ENCODE measurements at places on chromosomes 6 and 20.
A peak's percentile ranks its signal among the peaks of the same experiment; 100 is the strongest.

DNA sequence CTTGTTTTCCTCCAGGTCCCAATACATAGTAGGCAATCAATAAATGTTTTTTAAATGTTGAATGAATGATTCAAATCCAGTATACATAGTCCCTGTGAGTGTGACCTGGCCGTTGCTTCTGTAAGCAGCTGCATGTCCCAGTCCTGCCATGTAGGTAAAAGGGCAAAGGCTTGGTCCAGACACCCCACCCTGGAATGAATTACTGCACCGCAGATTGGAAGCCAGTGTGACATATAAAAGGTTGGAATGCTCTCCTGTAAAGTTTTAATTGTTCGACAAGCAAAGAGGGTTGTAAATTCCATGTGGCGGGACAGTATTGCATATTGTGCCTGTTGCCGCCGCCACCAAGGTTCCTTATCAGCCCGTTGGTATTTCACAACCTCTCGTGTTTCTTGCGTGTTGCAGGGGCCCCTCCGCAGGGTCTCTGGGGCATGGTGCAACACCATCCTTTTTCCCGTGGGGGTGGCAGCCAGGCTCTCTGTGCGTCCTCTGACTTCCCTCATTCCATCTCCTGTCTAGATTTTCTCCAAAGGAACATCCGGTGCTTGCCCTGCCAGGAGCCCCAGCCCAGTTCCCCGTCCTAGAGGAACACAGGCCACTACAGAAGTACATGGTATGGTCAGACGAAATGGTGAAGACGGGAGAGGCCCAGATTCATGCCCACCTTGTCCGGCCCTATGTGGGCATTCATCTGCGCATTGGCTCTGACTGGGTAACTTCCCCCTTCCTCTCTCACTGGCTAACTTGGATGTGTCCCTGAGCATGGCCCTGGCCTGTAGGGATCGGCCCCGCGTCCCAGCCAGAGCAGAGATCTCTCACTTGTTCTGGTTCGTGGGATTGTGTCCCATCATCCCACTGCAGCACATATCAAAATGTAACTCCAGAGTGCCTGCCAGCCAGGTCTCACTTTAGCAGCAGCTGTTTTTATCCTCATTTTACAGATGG lies 20.3 kb downstream of the POFUT1 start:
- no peak for ATAC-seq

GRCh38 chr20:48129345-48129942 lies 344.2 kb upstream of the SULF2 start:
- no peak for ATAC-seq

- ATAC-seq = peak; percentile 5
Measured at GRCh38 chr6:137867685-137868509, 838 bp downstream of the TNFAIP3 start.

DNA sequence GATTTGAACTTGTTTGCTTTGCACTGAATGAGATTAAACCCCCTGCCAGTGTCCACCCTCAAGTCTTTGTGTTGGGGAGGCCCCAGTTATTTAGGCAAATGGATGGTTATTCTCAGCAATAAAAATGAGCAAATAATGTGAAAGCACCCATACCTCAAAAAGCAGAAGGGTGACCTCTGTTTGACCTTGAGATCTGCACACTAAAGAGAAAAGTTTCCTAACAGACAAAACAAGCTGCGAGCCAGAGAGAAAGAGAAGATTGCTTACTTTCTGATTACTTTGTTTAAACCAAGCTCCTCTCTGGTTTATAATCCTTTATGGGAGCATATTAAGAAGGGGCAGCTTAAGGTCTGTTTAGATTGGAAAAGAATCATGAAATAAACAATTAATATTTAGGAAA lies 30.4 kb upstream of the TRERF1 start:
- ATAC-seq = no peak

GRCh38 chr20:2301164-2301622 lies 5.4 kb downstream of the TGM3 start:
- ATAC-seq = peak; percentile 15

- ATAC-seq = no peak
Measured at GRCh38 chr6:150271501-150272263, 97.1 kb upstream of the IYD start.

DNA sequence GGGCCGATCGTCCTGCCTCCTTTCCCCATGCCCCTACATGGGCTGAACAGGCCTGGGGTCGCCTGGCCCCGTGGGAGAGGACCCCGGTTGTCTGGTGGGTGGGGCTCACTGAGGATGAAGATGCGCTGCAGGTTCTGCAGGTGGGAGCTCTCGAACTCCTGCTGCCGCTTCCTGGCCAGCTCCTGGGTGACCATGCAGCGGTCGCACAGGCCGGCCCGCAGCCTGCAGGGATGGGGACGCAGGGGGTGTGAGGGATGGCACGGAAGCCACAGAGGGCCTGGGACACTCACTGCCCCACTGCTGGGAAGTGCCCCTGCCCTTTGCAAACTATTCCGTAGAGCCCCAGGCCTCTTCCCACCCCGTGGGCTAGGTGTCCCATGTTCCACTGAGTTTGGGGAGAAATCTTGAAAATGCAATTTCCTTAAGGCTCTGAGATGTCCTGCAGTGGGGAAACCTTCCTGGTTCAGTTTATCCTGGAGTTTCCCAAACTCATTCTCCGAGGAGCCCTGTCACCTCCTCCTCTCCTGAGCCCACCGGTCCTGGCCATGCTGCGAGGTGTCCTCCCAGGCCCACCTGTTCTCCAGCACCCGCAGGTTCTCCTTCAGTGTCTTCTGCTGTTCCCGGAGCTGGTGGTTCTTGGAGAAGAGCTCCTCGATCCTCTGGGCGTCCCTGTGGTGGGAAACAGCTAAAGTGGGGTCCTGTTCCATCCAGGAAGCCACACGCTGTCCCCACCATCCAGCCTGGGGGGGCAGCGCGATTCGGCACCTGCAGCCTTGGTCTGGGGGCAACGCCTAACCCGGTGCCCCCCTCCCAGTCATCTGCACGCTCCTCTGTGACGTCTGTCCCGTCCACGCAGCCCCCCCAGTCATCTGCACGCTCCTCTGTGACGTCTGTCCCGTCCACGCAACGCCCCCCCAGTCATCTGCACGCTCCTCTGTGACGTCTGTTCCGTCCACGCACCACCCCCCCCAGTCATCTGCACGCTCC lies 9.9 kb upstream of the CABLES2 start:
- no peak for ATAC-seq

DNA sequence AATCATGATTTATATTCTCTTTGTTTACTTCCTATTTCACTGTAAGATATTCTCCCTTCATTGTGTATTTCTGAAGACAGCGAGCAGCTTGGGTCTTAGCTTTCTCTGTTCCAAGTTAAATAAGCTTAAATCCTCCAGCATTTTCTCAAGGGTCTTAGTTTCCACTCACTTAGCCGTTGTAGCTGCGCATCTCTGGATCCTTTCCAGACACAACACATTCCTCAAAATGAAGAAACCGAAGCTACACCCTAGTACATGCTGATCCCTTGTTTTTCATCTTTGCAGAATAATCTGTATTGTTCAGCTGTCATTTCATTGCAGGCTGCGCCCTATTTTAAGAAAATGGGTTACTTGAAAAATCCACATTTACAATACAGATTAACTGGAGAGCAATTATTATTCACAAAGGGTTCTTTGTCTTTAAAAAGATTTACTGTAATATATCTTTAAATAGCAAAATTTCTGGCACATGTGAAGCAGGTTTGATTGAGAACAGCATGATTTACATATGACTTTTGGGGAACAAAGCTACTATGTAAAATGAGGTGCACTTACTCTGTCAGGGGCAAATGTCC lies 375.8 kb downstream of the QKI start:
- peak; percentile 53 for ATAC-seq

DNA sequence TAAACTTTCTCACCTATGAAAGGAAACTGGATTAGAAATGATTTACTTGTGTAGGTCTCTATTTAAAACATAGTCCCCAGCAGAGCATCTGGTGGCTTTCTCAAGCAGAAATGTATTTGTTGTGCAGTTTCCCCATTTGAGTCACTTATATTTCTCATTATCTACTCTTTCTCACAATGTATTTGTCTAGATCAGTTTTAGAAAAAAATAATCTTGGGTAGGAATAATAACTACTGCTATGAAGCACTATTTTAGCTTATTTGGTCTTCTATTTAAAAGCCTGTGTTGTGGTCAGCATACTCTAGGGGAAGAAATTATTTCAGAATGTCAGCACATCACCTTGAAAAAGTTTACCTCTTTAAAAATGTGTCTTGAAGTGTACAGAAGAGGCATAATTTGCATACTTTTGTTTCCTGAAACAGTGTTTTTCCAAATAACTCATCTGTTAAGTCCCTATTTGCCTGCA lies 60.9 kb upstream of the PRL start:
- no peak for ATAC-seq

DNA sequence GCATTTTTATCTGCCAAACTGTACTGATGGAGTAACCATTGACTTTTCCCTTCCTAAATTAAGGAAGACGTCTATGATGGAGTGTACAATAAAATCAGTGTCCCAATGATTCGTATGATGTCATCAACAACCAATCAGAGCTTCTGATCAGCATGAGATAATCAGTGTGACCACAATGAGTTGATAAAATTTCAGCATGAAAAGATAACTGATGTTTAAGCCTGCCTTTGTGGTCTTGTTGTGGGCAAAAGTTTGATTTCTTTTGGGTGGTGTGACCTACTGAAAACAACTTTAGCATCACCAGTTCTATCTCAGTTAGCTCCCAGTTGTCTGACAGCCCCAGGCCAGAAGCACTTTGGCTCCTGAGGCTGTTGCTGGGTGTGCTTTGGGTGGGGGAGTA lies 3.3 kb downstream of the PCIF1 start:
- no peak for ATAC-seq

DNA sequence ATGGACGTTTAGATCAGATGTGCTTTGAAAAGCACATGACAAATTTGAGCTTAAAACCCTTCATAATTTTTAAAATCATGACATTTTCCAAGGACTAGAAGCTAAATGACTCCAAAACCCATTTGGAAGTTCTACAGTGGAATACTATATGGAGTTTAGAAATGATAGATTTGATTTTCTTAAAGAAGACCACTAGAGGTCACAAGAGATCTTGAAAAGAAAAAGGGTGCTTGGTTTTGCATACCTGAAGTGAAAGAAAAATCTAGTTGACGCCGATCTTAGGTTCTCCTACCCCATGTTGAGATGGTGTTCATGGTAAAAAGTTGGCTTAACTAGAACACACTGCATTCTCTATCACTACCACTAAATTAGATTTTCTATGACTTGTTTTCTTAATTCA lies 31.5 kb downstream of the CFAP61 start:
- peak; percentile 37 for ATAC-seq

- ATAC-seq = no peak
Measured at GRCh38 chr6:105300090-105300489, 102.8 kb downstream of the PREP start.

DNA sequence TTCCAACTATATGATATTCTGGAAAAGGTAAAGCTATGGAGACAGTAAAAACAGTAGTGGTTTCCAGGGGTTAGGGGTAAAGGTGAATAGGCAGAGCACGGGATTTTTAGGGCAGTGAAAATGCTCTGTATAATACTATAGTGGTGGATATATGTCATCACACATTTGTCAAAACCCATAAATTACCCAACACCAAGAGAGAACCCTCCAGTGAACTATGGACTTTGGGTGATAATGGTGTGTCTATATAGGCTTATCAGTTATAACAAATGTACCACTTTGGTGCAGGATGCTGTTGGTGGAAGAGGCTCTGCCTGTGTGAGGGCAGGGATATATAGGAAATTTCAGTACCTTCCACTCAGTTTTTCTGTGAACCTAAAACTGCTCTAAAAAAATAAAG lies 149.9 kb downstream of the GPX5 start:
- no peak for ATAC-seq

- ATAC-seq = no peak
Measured at GRCh38 chr6:111417181-111417585, 65.8 kb downstream of the REV3L start.

Data from esophagus mucosa (tissue), 1 donor.